ENCODE measurements at places on chromosomes 1 and 21.

DNA sequence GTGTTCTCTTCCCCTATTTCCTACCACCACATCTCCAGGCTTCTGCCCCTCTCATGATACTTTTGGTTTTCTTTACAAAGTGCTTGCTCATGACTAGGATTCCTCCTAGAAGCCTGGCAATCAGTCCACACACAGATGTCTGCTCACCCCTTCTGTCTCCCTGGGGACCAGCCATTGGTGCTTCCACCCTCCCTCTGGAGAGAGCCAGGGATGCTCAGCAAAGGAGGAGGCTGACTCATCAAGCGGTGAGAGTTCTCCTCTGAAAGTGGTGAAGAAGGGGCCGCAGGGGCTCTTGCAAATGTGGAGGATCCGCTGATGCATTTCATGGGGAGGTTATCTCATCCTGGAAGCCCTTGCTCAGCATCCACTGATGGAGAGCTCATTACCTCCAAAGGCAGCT, 14.5 kb downstream of the NT5C1A start:
- DNase-seq: no peak

- DNase-seq: no peak
Observed at GRCh38 chr1:157819215-157819614, 705 bp downstream of the FCRL1 start.

GRCh38 chr21:45800339-45801080, 157.0 kb downstream of the PCBP3 start:
- DNase-seq: no peak

GRCh38 chr1:37318490-37318889, 155.9 kb upstream of the ZC3H12A start:
- no peak for DNase-seq

- DNase-seq: no peak
Observed at GRCh38 chr1:183891158-183891856, 86.4 kb downstream of the RGL1 start.

GRCh38 chr1:54339126-54339525, 67.1 kb downstream of the SSBP3 start:
- DNase-seq: no peak

DNA sequence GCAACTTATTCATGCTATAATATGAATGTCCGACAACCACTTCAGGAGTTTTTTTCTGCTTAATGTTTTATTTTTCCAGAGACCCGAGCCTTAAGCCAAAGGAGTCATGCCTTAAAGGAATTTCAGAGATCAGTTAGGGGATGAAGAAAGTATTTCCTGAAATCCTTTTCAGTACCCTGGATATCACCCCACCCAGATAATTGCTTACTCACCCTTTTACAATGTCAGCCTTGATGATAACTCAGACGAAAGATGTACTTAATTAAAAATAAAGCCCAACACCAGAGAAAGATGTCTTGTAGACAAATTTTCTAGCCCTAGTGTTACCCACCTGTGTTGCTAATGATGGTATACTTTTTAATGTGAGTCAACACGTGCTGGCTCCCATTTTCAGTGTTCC, 124.1 kb downstream of the XCL2 start:
- DNase-seq: no peak

- DNase-seq: no peak
Observed at GRCh38 chr1:164743976-164744375, 185.0 kb downstream of the PBX1 start.

DNA sequence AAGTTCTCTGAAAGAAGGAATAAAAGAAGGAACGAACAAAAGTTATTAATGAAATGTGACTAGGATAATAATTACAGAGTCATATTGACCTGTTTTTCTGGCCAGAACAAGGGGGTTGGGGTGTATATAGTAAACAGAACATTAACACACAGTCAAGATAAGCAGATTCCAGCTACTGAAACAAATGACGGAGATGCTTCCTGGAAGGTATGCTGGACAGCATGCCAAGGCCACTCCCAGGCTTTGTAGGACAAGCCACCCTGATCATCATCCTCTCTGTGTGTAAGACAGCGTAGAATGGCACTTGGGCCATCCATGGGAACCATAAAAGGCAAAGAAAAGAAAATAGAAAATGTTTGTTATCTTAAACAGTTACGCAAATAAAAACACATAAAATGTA, 120.7 kb downstream of the TGFBR3 start:
- no peak for DNase-seq

- no peak for DNase-seq
Observed at GRCh38 chr21:45934085-45934484, 47.5 kb upstream of the COL6A1 start.

- DNase-seq: no peak
Observed at GRCh38 chr1:86972262-86972661, 57.8 kb downstream of the HS2ST1 start.

- no peak for DNase-seq
Observed at GRCh38 chr1:104830534-104830933, 1080.8 kb downstream of the AMY1C start.

GRCh38 chr1:36847186-36847585, 187.1 kb downstream of the GRIK3 start:
- no peak for DNase-seq

DNA sequence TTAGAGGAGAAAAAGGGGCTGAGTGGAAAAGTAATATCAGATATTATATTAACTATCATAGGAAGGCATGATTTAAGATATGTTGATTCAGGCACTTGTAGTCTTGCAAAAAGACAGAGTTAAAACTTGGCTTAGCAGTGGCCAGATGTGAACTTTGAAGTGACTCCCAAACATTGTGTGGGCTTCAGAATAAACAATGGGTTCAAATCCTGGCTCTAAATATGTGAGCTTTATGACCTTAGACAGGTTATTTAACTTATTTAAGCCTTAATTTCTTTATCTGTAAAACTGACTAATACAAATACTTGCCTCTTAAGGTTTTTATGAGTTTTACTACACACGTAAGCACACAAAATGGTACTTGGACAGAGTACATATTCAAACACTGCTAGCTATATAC, 85.9 kb downstream of the TNFSF18 start:
- no peak for DNase-seq

- DNase-seq: no peak
Observed at GRCh38 chr1:26358411-26359384, 4.8 kb upstream of the CRYBG2 start.

- DNase-seq: no peak
Observed at GRCh38 chr1:215104283-215104682, 21.7 kb downstream of the KCNK2 start.

DNA sequence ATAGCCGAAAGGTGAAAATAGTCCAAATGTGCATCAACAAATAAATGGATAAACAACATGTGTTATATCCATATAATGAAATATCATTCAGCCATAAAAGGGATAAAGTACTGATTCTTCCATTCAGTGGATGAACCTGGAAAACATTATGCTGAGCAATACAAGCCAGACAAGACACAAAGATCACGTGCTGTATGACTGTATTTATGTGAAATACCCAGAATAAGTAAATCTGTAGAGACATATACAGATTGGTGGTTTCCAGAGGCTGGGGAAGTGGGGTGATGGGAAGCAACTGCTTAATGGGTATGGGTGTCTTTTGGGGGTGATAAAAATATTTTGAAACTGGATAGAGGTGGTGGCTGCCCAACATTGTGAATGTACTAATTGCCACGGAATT, 13.3 kb upstream of the GSTM4 start:
- no peak for DNase-seq

DNA sequence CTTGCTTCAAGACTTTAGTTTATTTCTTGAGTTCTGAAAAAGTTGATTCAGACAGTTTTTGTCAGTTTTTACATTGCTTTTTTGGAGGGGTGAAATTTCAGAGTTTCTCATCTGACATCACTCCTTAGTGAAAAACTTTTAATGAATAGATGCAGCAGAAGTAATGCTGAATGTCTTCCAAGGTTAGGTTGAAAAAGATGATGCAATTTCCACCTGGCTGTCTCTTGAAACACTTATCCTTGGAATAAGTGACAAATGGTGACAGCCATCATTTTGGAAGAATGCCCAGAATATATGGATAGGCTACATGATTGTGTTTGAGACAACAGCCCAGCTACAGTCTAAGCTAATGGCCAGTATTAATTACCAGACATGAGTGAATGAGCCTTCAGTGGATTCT, 140.8 kb downstream of the ZNF644 start:
- DNase-seq: no peak

DNA sequence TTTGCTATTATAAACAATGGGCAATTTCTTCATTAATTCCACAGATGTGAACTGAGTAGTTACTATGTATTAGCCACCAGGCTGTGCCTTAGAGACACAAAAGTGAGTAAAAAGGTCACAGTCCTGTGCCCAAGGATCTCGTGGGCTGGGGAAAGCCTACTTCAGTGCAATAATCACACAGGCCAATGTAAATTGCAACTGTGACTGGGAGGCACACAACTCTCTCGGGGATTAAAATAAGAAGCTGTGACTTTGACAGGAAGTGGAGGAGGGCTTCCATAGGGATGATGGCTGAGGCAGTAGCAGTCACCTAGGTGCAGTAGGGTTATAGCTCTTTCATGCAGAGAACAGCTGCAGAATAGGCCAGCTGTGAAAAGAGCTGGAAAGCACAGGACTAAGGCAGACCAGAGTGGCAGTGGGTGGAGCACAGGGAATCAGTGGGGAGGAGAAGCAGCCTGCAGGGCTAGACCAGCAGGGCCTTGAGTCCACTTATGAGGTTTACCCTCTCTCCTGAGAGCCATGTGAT, 121.9 kb downstream of the MAB21L3 start:
- DNase-seq: no peak

- no peak for DNase-seq
Observed at GRCh38 chr1:98700228-98700627, 38.7 kb downstream of the SNX7 start.

DNA sequence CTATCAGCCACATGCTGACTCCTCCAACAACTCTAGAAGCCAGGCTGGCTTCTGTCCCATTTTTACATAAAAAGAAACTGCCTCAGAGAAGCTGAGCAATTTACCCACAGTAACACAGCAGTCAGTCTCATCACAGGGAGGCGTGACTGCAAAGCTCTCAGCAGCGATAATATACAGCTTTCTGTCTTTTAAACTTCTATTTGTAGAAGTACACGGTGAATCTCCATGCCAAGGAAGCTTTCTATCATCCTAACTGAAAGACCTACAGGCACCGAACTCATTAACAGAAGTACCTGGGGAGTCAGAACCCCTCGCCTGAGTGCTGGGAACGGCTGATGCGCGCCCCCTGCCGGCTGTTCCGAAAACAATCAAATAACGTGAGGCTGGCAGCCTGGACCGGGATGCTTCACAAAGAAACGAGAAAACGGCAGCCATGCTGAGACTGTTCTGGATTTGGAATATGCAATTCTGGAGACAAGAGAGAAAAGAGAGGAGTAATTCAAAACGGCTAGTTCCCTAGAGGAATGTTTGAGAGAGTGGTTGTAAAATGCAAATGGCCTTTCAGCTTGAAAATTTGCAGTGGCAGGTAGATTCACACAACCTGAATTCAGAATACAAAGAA, 43.5 kb upstream of the RAB4A start:
- DNase-seq: peak; percentile 38

DNA sequence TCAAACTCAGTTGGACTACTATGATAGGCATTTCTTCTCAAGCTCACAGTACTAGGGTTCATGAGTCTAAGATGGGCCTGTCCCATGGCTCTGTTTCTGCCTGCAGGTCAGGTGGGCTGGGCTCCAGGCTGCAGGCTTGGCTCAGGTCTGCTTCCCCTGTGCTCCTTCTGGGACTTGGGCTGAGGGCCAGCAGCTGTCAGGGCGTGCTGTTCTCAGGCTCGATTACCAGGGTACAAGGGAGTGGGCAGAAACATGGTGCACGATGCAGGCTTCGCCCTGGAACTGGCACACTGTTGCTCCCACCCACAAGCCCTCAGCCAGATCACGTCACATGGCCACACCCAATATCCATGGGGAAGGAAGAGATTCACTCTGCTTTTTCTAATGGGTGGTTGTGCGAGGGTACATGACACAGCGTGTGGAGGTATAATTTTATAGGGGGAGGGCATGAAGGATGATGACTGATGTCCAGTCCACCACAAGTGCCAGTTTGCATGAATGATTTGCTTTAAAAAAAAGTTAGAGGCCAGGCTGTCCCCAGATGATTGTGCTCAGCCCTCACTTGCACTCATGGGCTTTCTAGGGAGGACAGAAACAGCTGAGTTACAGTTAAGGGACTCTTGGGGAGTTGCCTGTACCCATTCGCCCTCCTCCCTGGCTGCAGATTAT, 118.0 kb downstream of the ACTL8 start:
- no peak for DNase-seq

GRCh38 chr1:180614730-180615129, 17.1 kb upstream of the XPR1 start:
- no peak for DNase-seq

- no peak for DNase-seq
Observed at GRCh38 chr1:16447641-16448040, 7.1 kb downstream of the NECAP2 start.

GRCh38 chr1:227437495-227438008, 119.3 kb upstream of the CDC42BPA start:
- DNase-seq: peak; percentile 72

- no peak for DNase-seq
Observed at GRCh38 chr1:226078374-226078773, 15.9 kb downstream of the H3-3A start.

DNA sequence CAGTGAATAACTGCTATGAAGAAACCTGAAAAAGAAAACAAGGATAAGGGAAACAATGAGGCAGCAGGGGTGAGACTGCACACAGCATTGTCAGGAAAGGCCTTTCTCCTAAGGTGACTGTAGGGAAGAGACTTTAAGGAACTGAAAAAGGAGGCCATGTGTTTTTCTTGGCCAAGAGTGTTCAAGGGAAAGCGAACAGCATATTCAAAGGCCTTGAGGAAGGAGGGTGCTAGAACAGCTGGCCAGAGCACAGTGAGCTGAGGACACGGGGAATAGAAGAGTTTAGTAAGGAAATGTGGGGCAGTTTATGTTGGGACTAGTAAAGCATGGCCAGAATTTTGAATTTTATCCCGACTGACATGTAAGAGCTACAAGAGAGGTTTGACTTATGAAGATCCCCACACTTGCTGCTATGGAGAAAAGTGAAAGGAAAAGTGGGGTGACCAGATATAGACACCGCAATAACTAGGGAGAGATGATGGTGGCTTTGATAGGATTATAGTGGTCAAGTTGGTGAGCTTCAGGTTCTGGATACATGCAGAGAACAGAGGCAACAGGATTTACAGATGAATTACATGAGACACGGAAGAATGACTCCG, 1.4 kb downstream of the RWDD2B start:
- DNase-seq: no peak
